OCI-LY7 (cell line): ENCODE measurements at places on chromosomes 12 and 14.

GRCh38 chr12:54704202-54704601 is 56.0 kb upstream of the DCD start:
- DNase-seq = no peak

- no peak for DNase-seq
Measured at GRCh38 chr14:33705490-33705889, 245.4 kb downstream of the EGLN3 start.

- no peak for DNase-seq
Measured at GRCh38 chr12:30614031-30614430, 81.6 kb downstream of the IPO8 start.

DNA sequence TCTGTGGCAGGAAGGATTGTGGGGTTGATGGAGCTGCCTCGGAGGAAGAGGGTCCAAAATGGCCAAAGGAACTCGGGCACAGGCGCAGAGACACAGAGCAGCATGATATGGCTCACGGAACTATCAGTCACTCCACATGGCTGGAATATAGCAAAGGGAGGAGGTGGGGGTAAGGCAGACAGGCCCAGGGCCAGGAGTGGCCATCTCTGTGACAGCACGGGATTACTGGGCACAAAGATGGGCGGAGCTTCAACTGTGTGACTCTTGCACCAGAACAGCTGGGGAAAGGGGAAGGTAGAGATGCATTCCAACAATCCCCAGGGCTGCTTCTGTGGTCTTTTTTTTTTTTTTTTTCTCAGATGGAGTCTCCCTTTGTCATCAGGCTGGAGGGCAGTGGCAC is 24.8 kb upstream of the EML1 start:
- no peak for DNase-seq

- DNase-seq = no peak
Measured at GRCh38 chr12:111124183-111124582, 203.8 kb upstream of the MYL2 start.

DNA sequence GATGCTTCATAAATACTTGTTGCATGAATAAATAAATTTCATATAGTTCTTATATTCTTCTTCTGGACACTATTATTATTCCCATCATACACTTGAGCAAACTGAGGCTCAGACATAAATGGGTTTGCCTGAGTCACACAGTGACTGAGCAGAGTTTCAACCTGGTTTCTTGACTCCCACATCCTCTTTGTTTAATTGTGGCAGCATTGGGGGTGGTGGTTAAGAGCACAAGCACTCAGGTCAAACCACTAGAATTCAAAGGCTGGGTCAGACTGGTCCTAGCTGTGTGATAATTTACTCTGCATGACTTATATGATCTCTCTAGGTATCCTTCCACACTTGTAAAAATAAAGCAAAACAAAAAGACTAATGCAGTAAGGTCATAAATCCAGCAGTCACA is 274.9 kb upstream of the SRRM4 start:
- no peak for DNase-seq

DNA sequence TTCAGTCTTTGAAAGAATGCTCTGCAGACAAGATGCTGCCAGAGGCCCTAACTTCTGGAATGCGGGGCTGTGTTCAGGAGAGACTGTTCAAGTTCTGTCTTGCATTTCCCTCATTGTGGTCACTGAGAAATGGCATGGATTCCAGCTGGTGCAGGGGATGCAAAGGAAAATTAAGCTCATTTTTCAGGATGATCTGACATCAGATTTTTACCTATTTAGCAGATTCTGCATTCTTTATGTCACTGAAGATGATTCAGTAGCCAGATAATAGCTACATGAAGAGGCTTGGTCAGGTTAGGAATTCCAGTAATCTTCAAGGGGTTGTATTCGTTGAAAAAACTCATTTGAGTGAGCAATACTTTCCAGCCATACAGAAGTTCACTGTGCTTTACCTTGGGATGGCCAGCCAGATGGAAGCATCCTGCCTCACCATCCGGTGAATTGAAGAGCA is 16.1 kb upstream of the MFAP5 start:
- DNase-seq = no peak

DNA sequence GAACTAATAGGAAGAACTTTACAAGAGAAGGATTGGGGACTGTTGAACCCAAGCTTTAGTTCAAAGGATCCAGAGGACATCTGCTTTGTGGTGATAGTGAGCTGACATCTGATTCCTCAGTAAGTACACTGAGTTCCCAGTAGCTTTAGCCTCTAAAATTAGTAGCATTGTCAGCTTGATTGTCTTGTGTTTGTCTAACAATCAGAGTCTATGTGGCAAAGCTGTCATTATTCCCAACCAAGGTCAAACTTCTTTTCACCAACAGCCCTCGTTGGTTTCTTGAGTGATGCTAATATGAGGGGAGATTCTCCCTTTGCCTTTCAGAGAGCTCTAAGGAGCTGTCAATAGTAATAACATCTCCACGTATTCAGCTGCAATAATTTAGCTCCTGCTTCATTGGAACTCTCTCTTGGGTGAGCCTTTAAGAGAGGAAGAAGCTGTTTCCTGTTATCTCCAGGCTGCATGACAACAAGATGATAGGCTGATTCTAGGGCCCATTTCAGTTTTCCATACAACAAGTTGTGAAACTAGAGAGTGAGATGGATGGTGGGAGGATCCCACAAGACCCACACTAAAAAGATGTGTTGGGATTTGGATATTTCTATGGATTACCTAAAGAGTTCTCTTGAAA is 46.7 kb downstream of the TGFB3 start:
- DNase-seq = no peak

DNA sequence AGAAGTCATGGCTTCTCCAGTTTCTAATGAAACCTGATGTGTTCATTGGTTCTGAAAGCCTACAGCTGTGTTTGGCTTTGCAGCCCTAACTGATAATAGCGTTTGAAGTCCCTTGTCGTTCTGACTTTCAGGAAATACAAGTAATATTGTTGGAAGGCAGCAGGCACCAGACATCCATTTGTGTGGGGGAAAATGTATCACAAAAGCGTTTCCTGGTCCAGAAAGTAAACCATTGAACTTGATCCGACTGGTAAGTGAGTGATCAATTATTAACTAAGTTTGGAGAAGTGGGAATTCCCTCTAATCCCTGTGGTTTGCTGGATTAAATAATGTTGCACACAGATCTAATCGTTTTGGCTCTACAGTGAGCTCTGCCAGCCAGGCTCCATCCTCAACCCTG is 77.3 kb upstream of the LTA4H start:
- no peak for DNase-seq

GRCh38 chr14:28999656-29000055 is 233.1 kb downstream of the FOXG1 start:
- DNase-seq = no peak

GRCh38 chr14:75522224-75522982 is at the start of gene BATF:
Gene BATF, plus strand, starts transcription at chr14:75522469. Its CDS starts 214 bp downstream, at chr14:75522683.
- peak; percentile 61 for DNase-seq

DNA sequence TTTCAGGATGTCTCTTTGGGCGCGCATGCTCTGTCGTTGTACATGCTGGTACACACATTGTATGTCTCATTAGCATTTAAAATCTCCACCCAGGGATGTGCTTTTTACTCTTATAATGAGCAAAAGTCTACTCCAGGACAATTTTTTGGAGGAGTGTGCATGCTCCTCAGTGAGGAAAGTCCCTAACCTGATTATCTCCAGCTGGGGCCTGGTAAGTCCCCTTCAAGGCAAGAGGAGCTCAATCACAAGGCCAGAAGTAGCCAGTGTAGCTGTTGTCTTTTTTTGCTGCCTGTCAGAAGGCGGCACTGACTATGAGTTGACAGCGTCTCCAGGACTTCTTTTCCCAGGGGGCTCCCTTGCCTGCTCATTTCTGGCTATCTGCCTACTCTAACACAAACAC is 218.3 kb upstream of the CNTN1 start:
- DNase-seq = no peak

- DNase-seq = no peak
Measured at GRCh38 chr14:67423424-67423823, 11.5 kb upstream of the PLEK2 start.

DNA sequence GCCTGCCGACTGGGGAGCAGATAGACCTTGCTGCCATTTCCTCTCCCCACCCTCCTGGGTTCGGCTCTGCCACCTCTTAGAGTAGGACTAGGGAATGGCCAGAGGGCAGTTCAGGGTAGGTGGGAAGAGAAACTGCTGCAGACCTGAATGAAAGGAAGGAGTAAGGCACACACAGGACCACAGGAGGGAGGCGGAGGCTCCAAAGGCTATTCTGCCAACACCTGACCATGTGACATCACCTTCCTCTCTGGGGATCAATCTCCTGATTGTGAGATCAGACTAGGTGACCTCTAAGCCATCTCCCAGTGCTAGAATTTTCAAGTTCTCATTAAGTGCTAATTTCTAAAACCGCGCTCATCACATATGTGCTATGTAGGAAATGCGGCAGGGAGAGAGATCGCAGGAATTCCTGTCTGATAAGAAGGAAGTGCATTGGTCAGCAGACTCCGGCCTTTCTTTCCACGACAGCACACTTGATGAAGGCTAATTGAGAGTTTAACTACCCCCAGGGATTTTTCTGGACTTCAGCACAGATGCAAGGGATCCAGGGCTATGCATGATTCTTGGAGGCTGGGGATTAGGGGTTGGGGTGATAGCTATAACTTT is 11.5 kb upstream of the TSPAN11 start:
- no peak for DNase-seq

- DNase-seq = no peak
Measured at GRCh38 chr14:66918527-66918926, 270.7 kb upstream of the GARIN2 start.

- no peak for DNase-seq
Measured at GRCh38 chr12:46492471-46493085, 120.0 kb upstream of the SLC38A2 start.

DNA sequence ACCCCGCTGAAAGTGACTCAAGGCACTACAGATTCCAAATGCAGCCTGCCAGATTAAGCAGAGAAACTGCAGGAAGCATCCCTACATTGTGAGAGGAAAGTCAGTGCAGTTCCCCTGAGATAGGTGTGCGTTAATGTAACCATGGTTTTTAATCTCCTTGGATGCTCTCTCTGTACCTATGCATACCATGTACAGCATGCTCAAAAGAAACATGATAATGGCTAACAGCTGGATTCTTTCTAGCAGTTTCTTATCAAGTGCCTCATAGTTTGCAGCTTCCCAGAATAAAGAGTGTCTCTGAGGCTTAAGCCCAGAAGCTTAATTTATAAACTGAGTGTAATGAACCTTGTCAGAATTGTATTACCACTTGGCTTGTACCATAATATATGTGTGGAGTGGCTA is 17.1 kb upstream of the MDM1 start:
- DNase-seq = no peak

DNA sequence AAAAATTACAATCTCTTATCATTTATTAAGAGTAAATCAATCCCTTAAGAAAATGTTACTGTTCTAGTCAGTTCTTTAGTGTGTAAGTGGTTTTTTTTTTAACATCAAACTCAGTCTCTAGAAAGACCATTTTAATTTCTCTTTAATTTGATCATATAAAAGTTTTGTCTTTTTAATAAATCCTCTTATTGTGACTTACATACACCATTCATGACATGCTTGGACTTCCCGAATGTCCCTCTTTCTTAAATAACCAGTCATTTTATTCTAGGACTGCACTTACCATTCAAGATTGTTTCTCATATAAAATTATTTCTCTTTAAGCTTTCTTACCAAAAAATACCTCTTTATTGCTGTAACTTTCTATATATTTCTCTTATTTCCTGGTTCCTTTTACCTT is 60.8 kb upstream of the EVL start:
- peak; percentile 43 for DNase-seq

DNA sequence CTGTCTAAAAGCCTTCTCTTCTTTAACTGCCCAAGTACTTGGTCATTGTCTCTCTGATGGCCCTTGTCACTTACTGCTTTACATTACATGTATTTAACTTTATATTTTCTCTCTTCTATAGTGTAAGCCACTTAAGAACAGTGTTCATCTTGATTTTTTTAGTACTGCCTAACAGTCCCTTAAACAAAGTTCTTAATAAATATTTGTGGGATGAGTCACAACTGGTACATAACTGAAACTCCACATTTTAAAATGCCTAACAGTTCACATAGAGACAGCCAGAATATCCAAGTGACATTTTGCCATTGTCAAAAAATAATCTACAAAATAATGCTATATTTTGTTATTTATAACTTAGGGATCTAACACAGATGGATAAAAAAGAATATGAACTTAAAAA is 146.6 kb downstream of the STXBP6 start:
- no peak for DNase-seq

- peak; percentile 52 for DNase-seq
Measured at GRCh38 chr14:61106959-61107641, 126.1 kb downstream of the SLC38A6 start.
